ENCODE measurements at places on chromosomes 1 and 21.

DNA sequence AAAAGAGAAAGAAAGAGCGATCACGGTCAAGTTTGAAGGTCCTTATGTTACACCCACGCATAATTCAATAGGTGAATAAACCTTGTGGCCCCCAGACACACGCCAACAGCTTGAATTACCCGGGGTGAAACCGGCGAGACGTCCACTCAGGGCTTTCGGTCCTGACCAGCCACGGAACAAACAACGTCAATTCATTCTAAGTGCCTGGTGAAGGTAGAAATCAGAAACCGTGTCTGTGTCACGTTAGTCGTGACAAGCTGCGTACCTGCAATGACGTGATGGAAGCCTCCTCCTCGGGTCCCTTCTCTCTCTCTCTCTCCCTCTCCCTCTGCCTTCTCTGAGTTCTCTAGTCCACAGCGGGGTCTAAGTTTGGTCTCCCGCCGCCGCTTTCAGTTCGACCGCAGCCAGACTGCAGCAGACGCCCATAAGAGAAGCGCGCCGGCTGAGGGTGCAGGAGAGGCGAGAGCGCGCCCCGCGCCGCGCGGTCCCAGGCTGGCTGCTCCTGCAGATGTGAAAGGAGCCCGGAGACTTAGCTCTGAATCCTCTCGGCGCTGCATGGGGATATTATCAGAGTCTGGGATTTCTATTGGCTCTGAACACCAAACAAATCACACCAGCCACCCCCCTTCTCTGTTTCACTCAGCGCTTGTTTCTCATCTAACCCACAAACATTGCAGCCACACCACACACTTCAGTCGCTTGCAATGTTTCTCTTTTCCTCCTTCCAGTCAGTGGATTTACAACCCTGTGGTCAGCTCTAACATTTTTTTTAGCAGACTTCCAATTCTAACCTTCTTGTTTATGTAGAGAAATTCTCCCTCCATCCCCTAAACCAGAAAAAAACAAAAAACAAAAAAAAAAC is at the start of gene GREM2:
Gene GREM2, minus strand, starts transcription at position 537 of the 862 bp plus-strand sequence. CDS start 118,680 bp downstream, outside the sequence.
- peak; percentile 93 for DNase-seq

- no peak for DNase-seq
Observed at GRCh38 chr1:17340358-17340757, 31.6 kb upstream of the PADI6 start.

DNA sequence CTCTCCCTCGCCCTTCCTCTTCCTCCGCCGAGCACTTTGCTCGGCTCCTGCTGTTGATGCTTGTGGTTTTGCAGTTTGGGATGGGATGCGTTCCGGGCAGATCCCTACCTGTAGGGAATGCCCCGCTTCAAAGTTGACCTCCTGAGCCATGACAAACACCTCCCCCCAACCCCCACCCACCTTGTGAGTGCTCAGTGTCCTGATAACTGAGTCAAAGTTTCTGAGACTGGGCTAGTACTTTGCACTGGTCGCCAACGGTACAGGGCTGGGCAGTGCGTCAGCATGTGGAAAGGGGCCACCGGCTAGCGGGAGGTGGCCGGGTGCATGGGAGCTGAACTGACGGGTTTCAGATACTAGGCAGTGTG is 771 bp downstream of the RABGAP1L start:
- DNase-seq, result peak; percentile 65

DNA sequence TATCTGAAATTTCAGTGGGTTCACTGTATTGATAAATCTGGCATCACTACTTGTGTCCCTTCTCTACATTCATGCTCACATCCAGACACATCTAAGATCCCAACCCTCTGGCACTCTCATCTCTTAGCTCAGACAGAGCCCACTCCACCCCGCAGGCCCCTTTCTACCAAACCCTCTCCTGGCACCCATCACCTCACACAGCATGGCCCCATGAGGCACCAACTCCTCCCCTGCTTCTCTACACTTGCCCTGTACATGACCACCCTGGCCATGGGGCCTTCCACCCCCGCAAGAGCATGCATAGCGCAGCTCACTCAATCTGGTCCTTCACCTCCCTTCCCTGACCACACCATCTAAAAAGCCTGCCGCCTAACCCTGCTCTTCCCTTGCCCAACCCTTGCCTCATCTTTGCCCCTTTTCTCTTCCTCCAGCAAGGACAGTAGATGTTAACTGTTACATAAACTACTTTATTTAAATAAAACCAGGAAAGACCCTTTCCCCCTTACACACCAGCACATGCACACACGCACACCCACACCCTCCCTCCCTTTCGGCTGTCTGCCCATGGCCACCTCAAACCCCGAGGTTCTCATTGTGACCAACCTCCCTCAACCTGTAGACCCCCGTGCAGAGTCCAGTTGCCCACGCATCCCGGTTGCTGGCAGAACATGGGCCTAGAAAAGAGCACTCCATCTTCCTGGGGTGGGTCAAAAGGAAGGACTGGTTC is 15.6 kb downstream of the SH3BP5L start:
- no peak for DNase-seq

DNA sequence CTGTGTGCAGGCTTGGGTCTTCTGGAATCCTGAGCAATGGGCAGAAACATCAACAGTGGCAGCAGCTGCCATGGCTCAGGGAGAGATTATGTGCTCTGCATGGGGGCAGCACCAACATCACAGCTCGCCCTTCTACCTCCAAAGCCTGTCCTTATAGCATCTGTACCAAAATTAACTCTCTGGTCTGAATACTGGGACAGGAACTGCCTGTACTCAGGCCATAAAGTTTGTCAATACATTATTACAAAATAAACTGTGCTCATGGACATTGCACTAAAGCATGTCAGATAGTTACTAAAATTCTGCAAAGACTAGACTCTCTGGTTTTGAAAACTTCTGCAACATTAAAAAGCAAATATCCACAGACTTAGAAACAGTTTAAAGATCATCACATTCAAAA is 91.6 kb downstream of the ZC3H11B start:
- DNase-seq, result no peak

GRCh38 chr1:195530961-195531360 is 1077.3 kb downstream of the KCNT2 start:
- peak; percentile 76 for DNase-seq

DNA sequence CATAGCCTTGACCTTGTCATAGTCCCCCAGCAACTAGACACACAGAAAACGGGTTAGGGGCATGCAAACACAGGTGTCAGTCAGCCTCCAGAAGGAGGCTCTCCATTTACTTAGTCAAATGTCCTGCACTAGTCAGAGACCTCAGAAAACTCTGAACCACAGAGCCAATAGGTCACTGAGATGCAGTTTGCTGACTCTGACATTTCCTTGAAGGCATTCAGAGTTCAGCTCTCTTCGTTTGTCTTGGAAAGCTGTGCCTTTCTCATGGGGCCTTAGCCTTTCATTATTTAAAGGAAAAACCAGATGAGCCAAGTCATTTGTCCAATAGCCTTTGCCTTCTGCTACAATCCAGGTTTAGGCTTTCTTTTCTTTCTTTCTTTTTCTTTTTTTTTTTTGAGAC is 3.5 kb downstream of the OLFML2B start:
- DNase-seq, result peak; percentile 31

DNA sequence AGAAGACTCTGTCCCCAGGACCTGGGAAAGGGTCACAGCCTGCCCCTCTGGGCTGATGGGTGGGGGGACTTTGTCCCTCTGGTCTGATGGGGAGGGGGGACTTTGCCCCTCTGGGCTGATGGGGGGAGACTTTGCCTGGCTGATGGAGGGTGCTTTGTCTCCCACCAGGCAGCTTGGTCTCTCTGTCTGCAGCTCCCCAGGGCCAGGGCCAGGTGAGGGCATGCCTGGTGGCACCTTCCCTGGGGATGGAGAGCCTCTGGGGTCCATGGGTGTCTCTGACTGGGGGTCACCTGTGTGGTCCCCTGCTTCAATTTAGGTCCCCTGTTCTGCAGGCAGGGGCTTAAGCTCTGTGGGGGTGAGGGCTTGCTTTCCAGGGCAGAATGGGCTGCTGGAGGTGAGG is 23.5 kb upstream of the TTC34 start:
- no peak for DNase-seq

DNA sequence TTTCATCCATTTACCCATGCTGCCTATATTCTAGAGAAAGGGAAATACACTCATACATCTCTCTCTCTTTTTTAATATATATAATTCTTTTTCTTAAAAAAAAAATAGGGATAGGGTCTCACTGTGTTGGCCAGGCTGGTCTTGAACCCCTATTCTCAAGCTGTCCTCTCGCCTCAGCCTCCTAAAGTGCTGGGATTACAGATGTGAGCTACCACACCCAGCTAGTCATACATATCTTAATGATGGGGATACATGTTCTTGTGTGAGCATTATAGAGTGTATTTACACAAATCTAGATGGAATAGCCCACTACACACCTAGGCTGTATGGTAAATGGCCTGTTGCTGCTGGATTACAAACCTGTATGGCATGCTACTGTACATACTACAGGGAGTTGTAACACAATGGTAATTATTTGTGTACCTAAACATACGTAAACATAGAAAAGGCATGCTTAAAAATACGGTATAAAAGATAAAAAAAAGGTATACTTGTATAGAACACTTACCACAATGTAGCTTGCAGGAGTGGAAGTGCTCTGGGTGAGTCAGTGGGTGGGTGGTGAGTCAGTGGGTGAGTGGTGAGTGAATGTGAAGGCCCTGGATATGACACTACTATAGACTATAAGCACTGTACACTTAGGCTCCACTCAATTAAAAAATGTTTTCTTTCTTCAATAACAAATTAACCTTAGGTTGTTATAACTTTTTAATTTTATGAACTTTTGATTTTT is 72.9 kb downstream of the IVNS1ABP start:
- DNase-seq, result peak; percentile 69

All from astrocyte of the hippocampus (primary cell).